Ovary (tissue), 10 donors: ENCODE measurements at places on chromosomes 6 and 20. TPM values are rescaled to one million over a fixed set of nuclear protein-coding genes. Genes with fewer than 3 reads are reported as not detected.

DNA sequence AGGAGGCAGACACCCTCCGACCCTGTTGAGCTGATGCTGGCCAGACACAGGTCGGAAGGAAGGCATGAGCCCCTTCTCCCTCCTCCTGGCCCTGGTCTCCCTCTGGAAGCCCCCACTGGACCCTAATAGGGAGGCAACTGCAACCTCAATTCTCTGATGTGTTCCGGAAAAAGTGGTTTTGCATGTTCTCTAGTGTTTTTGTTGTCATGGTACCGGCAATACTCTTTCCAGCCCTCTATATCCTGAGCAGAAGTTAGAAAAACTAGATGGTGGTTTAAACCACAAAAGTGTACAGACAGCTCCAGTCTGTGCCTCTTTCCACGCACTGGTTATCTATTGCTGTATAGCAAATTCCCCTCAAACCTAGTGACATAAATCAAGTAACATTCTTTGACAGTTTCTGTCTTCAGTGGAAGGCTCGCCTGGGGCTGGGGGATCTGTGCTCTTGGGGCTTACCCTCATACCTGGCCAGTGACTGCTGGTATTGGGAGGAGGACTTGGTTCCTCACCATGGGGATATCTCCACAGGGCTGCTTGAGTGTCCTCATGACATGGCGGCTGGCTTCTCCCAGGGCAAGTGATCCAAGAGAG, 37.0 kb downstream of the SYTL3 start:
- H3K27me3 ChIP-seq: no peaks in the 10 kb centered on the region
- H3K36me3 ChIP-seq: no peaks in the 10 kb centered on the region
- H3K4me3 ChIP-seq: no peak overlapping the region
- peaks cover 4% of the 10 kb centered on the region for H3K4me1 ChIP-seq
- no peak overlapping the region for H3K27ac ChIP-seq

DNA sequence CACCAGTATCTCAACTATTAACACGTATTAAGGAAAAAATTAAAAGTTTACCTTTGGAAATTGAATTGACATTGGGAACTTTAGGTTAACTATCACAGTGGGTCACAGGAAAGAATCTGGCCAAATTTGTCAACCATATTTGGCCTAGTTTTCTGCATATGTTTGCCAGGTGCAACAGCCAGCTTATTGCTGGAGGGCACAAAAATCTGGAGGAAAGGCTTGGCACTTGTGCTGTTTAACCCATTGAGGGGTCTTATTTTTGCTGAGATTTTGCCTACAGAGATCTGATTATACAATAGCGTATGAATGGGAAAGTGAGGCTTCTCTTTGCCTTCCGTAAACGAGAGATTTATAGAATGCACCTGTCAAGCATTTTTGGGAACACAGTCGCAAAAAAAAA, 190.4 kb downstream of the PRL start:
- H3K4me1 ChIP-seq: peaks cover 4% of the 10 kb centered on the region
- H3K4me3 ChIP-seq: no peak overlapping the region
- H3K36me3 ChIP-seq: no peaks in the 10 kb centered on the region
- DNase-seq: no peak
- H3K27ac ChIP-seq: no peak overlapping the region
- H3K27me3 ChIP-seq: no peaks in the 10 kb centered on the region

GRCh38 chr6:146883640-146884531, 285.1 kb downstream of the ADGB start:
- DNase-seq: no peak
- H3K4me1 ChIP-seq: no peaks in the 10 kb centered on the region
- no peaks in the 10 kb centered on the region for H3K27me3 ChIP-seq

PGBD1 gene
- total RNA-seq: 4.1 TPM

E2F1 gene
- 3.4 TPM for total RNA-seq

BTNL2 gene
- not detected for total RNA-seq

C6orf52 gene
- total RNA-seq: 2.0 TPM
